ENCODE measurements at places on chromosomes 16 and 17.

- no peak for DNase-seq
These were observed 9.3 kb upstream of the STH start for GRCh38 chr17:45989759-45990158.

- DNase-seq = no peak
These were observed 1.2 kb upstream of the ZFHX3 start for GRCh38 chr16:73049091-73049490.

DNA sequence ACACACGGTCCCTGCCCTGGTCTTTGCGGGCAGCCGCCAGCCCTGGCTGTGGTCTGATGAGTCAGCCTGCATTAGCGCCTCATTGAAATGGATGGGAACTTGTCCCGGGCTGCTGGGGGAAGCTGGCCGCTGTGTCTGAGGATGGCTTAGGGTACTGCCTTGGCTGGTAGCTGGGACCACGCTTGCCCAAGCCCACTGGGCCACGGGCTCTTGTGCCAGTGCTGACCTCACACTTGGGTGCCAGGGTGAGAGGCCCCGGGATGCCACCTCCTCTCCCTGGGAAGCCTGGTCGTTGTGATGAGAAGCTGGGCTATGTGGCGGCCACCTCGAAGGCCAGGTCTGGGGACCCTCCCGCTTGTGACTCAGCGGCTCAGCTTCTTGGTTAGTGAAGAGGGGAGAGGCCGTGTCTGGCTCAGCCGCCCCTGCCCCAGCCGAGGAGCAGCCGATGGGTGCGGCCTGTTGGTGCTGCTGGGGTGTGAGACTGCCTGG lies 10.7 kb downstream of the CACNA1H start:
- no peak for DNase-seq

DNA sequence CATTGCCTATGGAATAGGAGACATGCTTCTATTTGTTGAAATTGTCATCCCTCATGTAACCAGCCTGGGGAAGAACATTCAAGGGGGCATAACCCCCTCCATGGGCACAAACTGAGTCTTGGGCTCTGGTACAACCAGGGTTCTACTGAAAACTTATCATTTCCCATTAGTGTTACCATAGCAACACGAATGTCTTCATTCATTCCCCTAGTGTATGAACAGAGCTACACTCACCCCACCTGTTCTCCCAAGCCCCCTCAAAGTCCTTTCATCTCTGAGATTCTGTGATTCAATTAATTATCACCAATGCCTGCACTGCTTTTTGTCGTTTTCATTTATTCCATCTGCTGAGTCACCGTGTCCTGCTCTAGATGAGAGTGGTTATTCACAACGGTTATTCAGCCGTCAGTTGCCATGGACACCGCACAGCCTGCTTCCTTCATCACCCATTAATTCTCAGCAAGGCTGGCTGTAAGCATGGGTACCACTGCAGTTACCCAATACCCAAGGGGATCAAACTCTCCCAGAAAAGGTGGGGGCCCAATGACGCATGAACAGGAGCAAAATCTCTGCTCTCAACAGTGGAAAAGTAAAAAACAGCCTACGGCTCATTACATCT lies 1.6 kb upstream of the GAST start:
- DNase-seq = peak; percentile 51

All from COR-L47 (cell line).